ENCODE measurements at places on chromosomes 2 and 18.

DNA sequence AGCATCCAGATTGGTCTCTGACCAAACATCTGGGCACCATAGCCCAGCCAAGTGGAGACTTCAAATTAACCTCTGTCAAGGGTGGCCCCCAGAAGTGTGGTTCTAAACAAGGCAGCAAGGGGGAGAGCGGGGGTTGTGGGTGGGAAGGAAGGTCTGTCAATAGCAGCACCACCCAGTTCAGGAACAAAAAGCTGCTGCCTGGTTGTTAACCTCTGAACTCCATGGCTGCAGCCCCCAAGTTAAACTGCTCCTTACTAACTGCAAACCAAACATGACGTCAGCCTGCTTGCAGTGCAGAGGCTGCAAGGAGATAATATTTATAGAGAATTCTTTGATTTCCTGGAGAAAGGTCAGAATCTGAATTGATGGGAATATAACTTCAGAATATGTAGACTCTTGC, 76.5 kb downstream of the ARL4C start:
- DNase-seq = no peak

DNA sequence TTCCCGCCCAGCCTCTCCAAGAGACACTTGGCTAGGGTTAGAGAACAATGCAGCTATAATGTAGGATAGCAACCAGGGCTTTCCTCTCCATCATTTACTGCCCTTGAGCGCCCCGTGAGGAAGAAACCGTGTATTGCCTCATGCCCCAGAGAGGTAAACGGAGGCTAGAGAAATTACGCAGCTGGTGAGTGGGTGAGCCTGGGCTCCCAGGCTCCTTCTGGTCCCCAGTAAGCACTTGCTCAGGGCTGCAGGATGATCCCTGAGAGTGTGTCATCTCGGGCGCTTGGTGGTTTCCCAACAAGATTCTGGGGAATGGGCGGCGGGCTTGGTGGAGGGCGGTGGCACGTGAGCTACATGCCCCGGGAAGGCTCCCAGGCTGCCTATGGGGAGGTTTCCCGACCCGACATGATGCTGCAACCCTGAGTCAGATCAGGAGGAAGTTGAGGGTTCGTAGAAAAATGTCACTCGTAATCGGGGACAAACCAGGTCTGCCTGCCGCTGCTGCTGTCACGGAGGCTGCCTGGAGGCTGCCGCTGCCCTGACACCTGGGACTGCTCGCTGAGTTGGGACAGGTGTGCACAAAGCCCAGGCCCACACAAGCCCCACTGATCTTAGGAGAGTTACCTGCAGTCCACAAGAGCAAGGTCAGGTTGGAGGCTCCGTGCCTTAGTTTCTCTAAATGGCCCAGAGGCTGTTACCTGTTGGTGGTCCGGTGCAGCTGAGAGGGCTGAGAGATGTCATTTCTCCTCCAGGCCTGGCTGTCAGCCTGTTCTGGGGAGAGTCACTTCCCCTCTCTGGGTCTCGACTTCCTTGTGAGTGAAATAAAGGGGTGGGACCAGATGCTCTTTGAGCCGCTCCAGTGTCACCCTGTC, at the start of gene GPR55:
TSS of gene GPR55 (minus strand) at position 773 of the 872 bp plus-strand sequence. CDS start 14,280 bp downstream, outside the sequence.
- DNase-seq = no peak

DNA sequence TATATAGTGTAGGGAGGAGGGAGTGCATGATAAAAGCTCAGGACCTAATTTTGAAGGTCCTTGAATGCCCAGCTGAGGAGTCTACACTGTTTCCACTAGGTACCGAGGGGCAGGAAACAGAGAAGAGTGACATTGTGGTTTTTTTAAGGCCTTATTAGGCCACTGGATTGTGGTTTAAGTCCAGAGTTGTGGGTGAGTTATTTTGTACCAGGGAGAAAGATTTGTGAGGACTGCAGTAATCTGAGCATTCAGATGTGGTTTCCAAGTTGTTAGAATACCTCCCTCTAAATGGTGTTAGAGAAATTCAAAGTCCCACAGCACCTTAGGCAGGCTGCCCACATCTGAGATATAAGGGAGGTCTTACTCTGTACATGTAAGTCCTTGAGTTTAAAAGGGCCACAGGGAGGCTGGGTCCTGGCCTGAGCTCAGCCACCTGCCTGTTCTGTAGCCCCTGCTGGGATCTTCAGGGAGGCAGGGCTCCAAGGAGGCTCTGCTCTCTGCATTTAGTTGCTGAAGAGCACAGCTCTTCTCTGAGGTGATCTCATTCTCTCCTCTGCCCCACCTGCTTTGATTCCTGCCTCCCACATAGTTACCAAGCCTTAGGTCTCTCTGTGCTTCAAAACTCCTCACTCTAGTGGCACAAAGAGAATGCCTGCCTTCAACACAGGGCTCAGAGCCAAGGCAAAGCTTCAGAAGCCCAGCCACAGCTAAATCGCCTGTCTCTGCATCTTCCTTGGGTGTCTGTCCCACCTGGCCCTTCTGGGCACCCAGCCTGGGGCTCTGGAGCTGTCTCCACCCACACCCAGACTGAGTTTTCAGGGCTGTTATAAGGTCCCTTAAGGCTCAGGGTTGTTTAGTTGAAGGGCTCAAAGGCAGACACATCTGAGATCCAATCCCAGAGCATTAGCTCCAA, 88.1 kb downstream of the VSNL1 start:
- no peak for DNase-seq

- no peak for DNase-seq
These were observed 428.1 kb downstream of the MEIS1 start for GRCh38 chr2:66862885-66863650.

GRCh38 chr18:34222307-34223163, 2.2 kb downstream of the NOL4 start:
- DNase-seq = no peak

DNA sequence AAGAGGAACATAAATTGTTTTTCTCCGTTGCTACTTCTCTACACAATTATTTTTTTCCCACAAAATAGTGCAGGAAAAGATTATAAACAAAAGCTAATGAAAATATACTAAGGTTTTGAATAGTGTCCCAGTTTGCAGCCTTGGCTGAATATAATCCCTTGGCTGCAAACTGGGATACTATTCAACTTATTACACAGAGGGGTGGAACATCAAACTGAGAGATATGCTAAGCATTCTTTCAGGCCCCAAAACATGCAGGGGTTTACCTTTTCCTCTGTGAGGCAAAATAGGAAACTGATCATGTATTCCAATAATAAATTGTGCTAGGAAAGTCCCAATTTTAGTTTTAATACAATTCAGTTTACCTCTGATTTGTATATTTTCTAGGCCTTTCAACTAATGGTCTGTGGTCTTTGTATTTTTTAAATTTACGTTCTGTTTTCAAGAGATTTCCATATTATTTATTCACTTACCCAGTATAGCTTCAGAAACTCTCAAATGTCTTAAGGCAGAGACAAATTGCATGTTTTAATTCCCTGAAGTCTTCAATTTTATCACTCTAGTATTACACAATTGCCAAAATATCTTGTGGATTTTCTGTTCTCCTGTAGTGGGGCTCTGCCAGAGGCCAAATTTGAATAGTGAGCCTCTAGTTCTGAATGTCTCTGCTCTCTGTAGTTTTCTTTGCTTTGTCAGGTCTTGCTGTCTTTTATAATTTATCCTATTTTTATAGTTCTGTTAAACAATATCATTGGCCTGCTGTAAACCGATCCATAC, 63.9 kb downstream of the PPP1R1C start:
- DNase-seq = no peak

DNA sequence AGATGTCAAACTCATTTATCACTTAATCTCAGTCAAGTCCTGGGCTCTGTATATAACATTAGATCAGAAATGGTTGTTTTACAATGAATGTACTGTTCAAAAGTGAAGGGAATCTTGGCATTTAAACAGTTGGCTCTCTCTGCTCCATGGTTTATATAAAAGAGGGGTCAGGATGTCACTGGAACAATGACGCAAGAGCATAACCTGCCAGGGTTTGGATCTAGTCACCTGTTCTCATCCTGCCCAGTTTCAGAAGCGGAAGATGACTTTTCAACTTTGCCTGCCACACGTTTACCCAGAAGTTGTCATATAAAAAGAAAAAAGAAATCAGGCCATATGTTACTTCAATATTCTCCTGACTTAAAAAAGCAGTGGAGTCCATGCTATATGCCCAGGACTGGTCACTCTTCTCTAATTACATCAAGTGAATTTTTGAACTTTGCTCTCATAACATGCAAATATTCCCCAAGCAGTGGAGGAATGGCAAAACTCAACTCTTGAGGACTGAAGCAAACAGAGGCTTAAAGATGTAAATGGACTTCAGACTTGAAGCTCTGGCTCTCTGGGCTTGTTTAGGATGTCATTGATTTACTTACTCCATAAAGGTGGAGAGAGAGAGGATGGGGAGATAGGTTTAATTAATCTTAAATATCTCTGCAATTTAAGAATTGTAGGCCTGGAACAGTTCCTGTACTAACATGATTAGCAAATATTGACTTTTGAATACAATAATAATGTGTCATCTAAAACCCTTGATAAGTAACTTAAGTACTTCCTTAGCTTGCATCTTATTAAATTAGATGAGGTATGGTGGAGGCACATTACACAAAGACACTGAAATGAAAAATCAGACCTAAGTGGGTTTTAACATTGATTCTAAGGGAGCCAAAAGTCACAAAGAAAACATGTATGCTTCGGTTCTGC, 58.3 kb downstream of the ETAA1 start:
- DNase-seq = no peak

- no peak for DNase-seq
These were observed 12.9 kb upstream of the MRO start for GRCh38 chr18:50832754-50833153.
